Endothelial cell of umbilical vein (primary cell): ENCODE measurements at places on chromosomes 13 and 19. TPM values are rescaled to one million over a fixed set of nuclear protein-coding genes. Genes with fewer than 3 reads are reported as not detected.

AP1M2 gene
- 0.19 TPM in 1 of 2 replicates, not detected in the other for polyA plus RNA-seq

SYNGR4 gene
- not detected in 2 replicates for polyA plus RNA-seq

PCCA gene
- polyA plus RNA-seq: 5.1 and 5.7 TPM in 2 replicates

FSTL3 gene
- polyA plus RNA-seq: 45.2 and 70.7 TPM in 2 replicates

DKKL1 gene
- 0.21 and 0.35 TPM in 2 replicates for polyA plus RNA-seq

POSTN gene
- polyA plus RNA-seq: 0.29 and 0.41 TPM in 2 replicates

GRCh38 chr13:113063091-113063491, 42.5 kb upstream of the F7 start:
- no peaks in the 10 kb centered on the region for H3K27me3 ChIP-seq
- no peak for DNase-seq
- no peaks in the 10 kb centered on the region for H3K36me3 ChIP-seq
- H3K4me1 ChIP-seq: no peaks in the 10 kb centered on the region

- no peaks in the 10 kb centered on the region for H3K36me3 ChIP-seq
- DNase-seq: no peak
- peaks cover 24% of the 10 kb centered on the region for H3K4me1 ChIP-seq
- H3K4me3 ChIP-seq: no peak overlapping the region
These were observed 6.0 kb downstream of the UBL3 start for GRCh38 chr13:29844441-29844840.

DNA sequence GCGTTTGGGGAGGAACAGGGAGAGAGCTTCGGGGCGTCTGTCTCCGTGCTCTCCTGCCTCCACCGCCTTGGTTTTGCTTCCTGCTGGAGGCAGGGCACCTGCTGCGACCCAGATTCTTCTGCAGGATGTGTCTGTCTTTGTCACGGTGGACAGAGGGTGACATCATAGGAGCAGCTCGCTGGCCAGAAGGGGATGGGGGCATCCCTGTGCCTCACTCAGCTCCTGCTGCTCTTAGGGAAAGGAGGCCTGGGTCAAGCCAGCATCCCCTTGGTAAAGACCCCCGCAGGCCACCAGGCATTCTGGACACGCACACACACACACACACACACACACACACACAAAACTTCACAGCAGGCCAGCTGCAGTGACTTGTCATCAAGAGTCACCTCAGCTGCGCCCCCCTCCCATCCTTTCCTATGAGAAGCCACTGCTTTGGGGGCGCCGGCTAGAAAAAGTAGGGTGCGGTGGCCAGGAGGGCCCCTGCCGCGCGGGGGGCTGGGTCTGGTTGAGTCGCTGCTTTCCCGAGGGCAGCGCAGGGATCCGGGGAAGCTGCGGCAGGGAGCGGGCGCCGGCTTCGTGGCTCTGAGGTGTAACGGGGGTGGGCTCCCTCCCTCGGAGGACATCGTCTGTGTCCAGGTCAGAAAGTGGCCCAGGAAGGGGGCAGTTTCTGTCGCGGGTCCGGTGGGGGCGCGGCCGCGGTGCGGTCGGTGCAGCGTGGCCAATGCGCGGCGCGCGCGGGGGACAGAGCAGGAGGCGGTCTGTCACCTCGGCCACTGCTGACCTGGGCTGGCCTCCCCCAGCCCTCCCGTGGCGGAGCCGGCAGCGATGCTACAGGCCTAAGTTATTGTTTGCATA, 15.8 kb upstream of the NPAS1 start:
- no peaks in the 10 kb centered on the region for H3K27me3 ChIP-seq
- H3K4me3 ChIP-seq: no peak overlapping the region
- DNase-seq: no peak

DNA sequence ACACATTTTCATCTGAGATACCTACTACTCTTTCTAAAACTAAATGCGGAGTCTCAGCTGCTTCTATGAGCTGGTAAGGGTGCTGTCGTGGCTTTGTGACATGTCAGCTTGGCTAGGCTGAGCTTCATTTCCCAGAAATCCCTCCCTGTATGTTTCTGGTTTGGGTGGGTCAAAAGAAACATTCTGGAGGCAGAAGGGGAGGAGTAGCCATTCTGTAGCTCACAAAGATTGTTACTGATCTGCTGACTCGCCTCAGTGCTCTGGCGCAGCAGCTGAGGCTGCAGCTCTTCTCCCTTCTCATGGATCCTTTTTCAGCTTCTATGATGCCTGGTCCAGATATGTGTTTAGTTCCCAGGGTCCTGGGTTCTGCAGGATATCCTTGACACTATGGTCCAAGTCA, 114.7 kb downstream of the RAP2A start:
- no peak overlapping the region for H3K4me3 ChIP-seq
- no peak overlapping the region for H3K27ac ChIP-seq
- H3K36me3 ChIP-seq: no peaks in the 10 kb centered on the region
- DNase-seq: no peak

DNA sequence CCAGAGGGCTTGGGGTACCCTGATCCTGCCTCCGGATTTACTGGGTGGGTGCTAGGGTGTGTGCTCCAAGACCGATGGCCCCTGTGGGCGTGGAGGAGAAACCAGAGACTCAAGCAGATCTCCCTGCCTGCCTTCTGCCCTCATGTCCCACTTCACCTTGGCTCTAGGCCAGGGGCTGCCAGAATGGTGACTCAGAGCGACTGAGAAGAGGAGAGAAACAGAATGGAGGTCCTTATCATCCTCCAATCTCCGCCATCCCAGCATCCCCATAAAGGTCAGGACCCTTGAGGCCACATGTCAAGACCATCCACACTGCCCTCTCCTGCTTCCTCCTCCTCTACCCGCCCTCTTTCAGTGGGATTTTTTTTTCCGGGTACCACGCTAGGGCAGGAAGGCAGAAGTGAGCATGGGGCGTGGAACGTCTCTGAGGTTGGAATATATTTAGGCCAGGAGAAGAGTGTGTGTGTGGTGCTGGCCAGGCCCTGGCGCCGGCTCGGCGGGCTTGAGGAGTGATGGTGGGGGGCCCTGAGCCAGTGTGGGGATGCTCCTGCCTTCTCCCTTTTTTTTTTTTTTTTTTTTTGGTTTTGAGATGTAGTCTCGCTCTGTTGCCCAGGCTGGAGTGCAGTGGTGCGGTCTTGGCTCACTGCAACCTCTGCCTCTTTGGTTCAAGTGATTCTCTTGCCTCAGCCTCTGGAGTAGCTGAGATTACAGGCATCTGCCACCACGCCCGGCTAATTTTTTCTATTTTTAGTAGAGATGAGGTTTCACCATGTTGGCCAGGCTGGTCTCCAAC, 22.3 kb downstream of the IER2 start:
- DNase-seq: peak; percentile 83
- no peak overlapping the region for H3K4me3 ChIP-seq
- peak overlapping the region; percentile 71 for H3K27ac ChIP-seq
- H3K27me3 ChIP-seq: no peaks in the 10 kb centered on the region

GRCh38 chr19:41339936-41340335, 13.8 kb downstream of the TGFB1 start:
- no peaks in the 10 kb centered on the region for H3K27me3 ChIP-seq
- peaks cover 3% of the 10 kb centered on the region for H3K4me1 ChIP-seq
- H3K4me3 ChIP-seq: no peak overlapping the region
- H3K36me3 ChIP-seq: peaks cover 55% of the 10 kb centered on the region
- DNase-seq: no peak
- H3K27ac ChIP-seq: no peak overlapping the region

- no peaks in the 10 kb centered on the region for H3K36me3 ChIP-seq
- DNase-seq: no peak
- no peak overlapping the region for H3K4me3 ChIP-seq
- H3K4me1 ChIP-seq: no peaks in the 10 kb centered on the region
- H3K27me3 ChIP-seq: no peaks in the 10 kb centered on the region
- no peak overlapping the region for H3K27ac ChIP-seq
These were observed 82.4 kb downstream of the PIBF1 start for GRCh38 chr13:72864142-72865011.

DNA sequence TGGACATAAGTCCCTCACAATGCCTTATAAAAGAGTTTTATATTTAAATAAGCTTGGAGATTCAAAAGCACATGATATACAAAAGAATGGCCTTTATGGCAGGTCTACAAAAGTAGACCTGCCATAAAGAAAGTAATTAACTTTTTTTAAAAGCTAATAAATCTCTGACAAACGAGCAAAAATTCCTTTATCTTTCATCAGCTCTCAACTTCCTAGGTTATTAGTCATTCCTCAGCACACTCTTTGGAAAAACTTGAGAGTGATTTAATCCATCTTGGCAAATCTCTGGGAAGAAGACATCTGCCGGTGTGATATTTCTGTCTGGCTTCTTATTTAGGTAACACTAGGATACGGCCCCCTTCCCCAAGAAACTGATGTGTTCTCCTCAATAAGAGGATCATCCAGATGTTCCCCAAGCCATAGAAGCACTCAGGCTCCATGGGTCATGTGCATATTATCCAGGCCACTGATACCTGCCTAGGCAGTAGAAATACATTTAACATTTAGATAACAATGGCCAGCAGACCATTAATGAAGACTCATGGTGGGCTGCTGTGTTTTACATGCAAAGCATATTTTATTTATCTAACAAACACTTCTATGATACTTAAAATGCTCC, 372.7 kb downstream of the LIG4 start:
- DNase-seq: peak; percentile 48
- no peak overlapping the region for H3K27ac ChIP-seq
- H3K4me3 ChIP-seq: no peak overlapping the region
- no peaks in the 10 kb centered on the region for H3K27me3 ChIP-seq
- no peaks in the 10 kb centered on the region for H3K36me3 ChIP-seq
- H3K4me1 ChIP-seq: peaks cover 5% of the 10 kb centered on the region

DNA sequence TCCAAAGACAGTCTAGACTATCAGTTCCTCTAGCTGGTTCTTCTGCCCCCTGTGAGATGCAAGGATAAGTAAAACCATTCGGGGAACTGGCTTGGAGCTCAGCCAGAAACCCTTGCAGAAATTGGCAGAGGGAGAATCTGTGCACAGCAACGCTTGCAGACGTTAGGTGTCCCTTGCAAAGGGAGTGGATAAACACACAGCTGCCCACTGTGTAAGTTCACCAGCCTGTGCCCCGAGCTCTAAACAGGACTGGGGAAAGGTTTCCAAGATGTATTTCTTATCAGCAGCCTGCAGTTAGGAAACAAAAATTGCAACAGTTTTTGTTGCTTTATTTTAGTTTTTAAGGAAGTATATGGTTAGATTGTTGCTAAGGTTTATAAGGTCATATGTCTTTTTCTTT, 19.0 kb upstream of the ADGRE1 start:
- no peaks in the 10 kb centered on the region for H3K36me3 ChIP-seq
- no peaks in the 10 kb centered on the region for H3K27me3 ChIP-seq
- DNase-seq: no peak
- H3K4me3 ChIP-seq: no peak overlapping the region
- no peak overlapping the region for H3K27ac ChIP-seq
- H3K4me1 ChIP-seq: no peaks in the 10 kb centered on the region

- no peak for DNase-seq
- H3K36me3 ChIP-seq: no peaks in the 10 kb centered on the region
- H3K4me1 ChIP-seq: no peaks in the 10 kb centered on the region
- no peaks in the 10 kb centered on the region for H3K27me3 ChIP-seq
- H3K4me3 ChIP-seq: no peak overlapping the region
These were observed 8.7 kb upstream of the RPL21 start for GRCh38 chr13:27242702-27243101.

DNA sequence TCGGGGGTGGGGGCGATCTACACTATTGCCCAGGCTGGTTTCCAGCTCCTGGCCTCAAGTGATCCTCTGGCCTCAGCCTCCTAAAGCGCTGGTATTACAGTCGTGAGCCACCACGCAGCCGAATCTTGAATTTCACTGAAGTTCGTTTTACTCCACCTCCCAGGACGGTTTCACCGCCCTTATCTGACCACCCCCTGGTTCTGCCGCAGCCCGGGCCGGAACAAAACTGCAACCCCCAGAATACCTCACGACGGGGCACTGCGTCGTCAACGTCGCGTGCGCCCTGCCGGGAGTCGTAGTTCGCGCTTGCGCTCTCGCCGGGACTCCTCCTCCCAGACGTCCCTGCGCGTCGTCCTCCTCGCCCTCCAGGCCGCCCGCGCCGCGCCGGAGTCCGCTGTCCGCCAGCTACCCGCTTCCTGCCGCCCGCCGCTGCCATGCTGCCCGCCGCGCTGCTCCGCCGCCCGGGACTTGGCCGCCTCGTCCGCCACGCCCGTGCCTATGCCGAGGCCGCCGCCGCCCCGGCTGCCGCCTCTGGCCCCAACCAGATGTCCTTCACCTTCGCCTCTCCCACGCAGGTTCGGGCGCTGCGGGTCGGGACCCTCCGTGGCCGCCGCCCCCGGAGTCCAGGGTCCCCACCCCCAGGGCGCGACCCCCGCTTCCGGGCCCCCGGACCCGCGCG, at the start of gene ATP5F1D:
TSS of gene ATP5F1D (plus strand) at position 335 of the 679 bp plus-strand sequence. CDS start at position 435, 100 bp downstream.
- no peaks in the 10 kb centered on the region for H3K27me3 ChIP-seq
- H3K36me3 ChIP-seq: no peaks in the 10 kb centered on the region
- peak; percentile 91 for DNase-seq

GRCh38 chr19:13160557-13160956, 10.3 kb downstream of the IER2 start:
- H3K36me3 ChIP-seq: no peaks in the 10 kb centered on the region
- no peak overlapping the region for H3K27ac ChIP-seq
- no peak overlapping the region for H3K4me3 ChIP-seq
- no peak for DNase-seq
- peaks cover 41% of the 10 kb centered on the region for H3K4me1 ChIP-seq

DNA sequence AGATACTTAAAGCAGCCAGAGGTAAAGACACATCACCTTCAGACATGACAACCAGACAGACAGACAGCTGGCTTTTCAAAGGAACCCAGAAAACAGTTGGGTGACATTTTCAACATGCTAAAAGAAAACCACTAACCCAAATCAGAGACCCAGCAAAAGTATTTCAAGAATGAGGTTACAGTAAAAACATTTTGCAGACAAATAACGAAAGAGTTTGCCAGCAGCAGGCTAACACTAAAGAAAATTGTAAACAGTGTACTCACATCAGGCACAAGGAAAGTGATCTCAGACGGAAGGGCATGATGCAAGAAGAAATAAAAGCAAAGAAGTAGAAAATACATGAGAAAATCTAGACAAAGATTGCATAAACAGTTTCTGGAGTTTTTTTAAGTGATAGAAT, 46.4 kb downstream of the AP1M1 start:
- DNase-seq: no peak
- H3K27me3 ChIP-seq: no peaks in the 10 kb centered on the region
- no peaks in the 10 kb centered on the region for H3K4me1 ChIP-seq
- no peak overlapping the region for H3K27ac ChIP-seq

- H3K4me1 ChIP-seq: no peaks in the 10 kb centered on the region
- H3K36me3 ChIP-seq: no peaks in the 10 kb centered on the region
- no peaks in the 10 kb centered on the region for H3K27me3 ChIP-seq
- no peak for DNase-seq
These were observed 222.9 kb upstream of the HTR2A start for GRCh38 chr13:47119575-47120235.

GRCh38 chr19:29587518-29587986, 18.5 kb upstream of the POP4 start:
- no peaks in the 10 kb centered on the region for H3K27me3 ChIP-seq
- DNase-seq: no peak
- no peak overlapping the region for H3K4me3 ChIP-seq
- no peaks in the 10 kb centered on the region for H3K4me1 ChIP-seq
- no peak overlapping the region for H3K27ac ChIP-seq
- H3K36me3 ChIP-seq: no peaks in the 10 kb centered on the region

GRCh38 chr13:104408733-104409132, 1342.5 kb upstream of the SLC10A2 start:
- peaks cover 13% of the 10 kb centered on the region for H3K4me1 ChIP-seq
- no peaks in the 10 kb centered on the region for H3K27me3 ChIP-seq
- peak overlapping the region; percentile 55 for H3K27ac ChIP-seq
- no peak overlapping the region for H3K4me3 ChIP-seq
- H3K36me3 ChIP-seq: no peaks in the 10 kb centered on the region
